Stromal cell of bone marrow (primary cell): ENCODE measurements at places on chromosomes 2 and 18.
A peak's percentile ranks its signal among the peaks of the same experiment; 100 is the strongest.

GRCh38 chr2:69742322-69742952, 503 bp downstream of the ANXA4 start:
- no peak for DNase-seq

DNA sequence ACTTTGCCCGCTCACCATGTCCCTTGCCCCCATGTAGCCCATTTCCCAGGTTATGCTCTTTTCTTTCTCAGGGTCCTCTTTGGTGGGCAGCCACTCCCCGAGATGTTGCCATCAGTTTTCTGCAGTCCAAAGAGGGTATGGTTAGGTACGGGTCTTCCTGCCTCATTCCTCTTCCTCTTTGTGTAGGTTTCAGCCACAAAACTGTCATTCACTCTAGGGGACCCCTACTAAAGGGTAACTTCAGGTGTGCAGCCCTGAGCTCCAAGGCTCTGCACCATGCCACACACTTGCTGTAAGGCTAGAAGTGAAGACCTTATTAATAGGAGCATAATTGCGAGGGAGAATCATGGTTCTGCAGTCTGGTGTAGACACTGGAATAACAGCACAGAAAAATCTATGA, 99.8 kb upstream of the ZNF397 start:
- no peak for DNase-seq

- DNase-seq, result no peak
These were observed 27.5 kb downstream of the M1AP start for GRCh38 chr2:74620671-74621070.

DNA sequence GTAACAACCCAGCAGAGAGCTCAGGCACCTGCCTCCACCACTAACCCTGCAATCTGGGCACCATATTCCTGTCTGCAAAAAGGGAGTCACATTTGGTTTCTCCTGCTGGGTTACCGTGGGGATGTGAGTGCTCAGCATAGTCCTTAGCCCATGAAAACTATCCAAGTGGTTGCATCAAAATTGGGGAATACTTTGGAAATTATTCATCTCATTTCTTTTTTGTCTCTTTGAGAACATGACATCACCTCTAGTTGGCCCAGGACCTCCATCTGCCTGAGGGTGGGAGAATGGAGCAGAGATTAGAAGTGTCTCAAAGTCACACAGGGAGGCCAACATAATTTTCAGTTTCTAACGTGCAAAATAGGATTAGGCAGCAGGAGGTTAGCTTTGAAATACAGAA, 19.3 kb upstream of the SPP2 start:
- DNase-seq, result peak; percentile 29

- no peak for DNase-seq
These were observed 29.8 kb downstream of the ARMC9 start for GRCh38 chr2:231228223-231228622.

- no peak for DNase-seq
These were observed 362.0 kb downstream of the FSIP2 start for GRCh38 chr2:186100636-186101035.

GRCh38 chr2:20599001-20599600, 51.8 kb downstream of the HS1BP3 start:
- DNase-seq, result no peak

GRCh38 chr2:196066291-196067087, 2.1 kb downstream of the DNAH7 start:
- no peak for DNase-seq

GRCh38 chr18:38305961-38306360, 740.4 kb upstream of the CELF4 start:
- DNase-seq, result no peak

GRCh38 chr2:189821953-189822748, 37.9 kb downstream of the PMS1 start:
- peak; percentile 67 for DNase-seq

GRCh38 chr18:29083545-29083944, 906.6 kb upstream of the CDH2 start:
- DNase-seq, result peak; percentile 19

GRCh38 chr2:109471658-109472057, 142.1 kb downstream of the SEPTIN10 start:
- no peak for DNase-seq

DNA sequence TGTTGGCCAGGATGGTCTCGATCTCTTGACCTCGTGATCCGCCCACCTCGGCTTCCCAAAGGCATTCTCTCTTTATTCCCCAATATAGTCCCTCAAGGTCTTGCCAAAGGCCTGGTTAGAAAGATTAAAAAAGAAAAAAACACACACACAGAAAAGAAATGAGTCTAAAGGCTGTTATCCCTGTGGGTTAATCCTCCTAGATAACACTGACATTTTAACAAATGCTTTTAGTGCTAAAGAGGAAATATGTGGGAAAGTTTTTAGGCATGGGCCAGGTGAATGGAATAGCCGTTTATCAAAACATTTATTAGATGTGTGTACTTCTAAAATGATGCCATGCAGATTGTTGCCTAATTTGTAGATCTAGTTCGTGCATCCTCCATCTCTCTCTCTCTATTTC, 261.6 kb upstream of the FN1 start:
- DNase-seq, result no peak

- no peak for DNase-seq
These were observed 621.1 kb upstream of the FANCL start for GRCh38 chr2:58862244-58862643.

DNA sequence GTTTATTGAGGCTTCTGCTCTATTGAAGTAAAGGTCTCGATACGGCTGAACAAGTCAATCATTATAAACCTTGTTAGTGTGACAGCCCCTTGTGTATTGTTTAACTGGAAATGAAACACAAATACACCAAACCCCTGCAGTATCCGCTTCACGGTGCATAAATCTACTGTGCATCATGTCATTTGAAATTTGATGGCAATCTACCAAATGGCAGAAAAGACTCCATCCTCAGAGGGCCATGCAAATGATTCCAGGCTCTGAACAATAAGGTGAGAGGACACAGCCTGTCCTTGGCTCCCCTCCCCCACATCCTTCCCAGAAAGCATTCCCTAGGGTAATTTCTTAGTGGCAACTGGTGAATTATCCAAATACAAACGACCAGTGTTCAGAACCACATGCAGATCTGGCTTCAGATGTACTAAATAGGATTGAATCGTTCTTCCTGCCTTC, 80.6 kb downstream of the ADCYAP1 start:
- no peak for DNase-seq

DNA sequence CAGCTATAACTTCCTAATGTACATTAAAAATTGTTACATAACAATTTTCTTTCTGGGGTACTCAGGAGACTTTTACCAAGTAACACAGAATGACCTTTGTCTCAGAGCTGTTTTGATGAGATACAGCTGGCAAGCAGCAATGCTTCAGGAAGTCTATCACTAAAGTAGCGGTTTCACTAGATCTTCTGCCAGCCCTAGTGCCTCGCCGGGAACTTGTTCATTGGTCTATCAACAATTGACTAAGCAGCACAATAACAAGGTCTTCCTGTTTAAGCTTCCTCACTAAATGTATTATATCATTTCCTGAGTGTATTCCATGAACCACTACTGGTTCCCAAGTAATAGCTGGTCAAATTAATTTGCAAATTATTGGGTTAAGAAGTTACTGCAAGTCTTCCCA, 69.2 kb downstream of the TRIP12 start:
- DNase-seq, result peak; percentile 27

- no peak for DNase-seq
These were observed 223.6 kb upstream of the SIX2 start for GRCh38 chr2:45232818-45233217.

- DNase-seq, result no peak
These were observed 9.1 kb downstream of the RPL31 start for GRCh38 chr2:101011152-101011551.

DNA sequence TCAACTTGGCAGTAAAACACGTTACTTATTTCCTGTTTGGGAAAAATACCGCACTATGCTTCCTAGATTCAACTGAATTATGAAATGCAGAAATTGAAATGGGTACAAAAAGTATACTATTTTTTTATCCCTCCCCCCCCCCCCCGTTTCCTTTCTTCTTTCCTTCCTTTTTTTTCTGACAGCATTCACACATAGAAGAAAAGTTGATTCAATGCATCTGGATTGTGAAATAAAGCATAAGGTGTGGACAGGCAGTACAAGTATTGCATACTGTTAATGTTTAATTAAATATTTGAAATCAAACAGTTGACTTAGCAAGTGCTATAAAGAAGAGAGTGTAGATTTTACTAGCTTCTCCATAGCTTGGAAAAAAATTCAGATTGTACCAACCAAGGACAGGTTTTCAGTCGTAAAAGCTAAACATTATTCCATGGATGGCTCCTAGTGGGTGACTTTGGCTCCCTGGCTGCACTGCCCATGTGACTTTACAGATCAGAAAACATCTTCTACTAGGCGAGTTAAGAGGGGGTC, 21.6 kb upstream of the AGFG1 start:
- DNase-seq, result no peak

DNA sequence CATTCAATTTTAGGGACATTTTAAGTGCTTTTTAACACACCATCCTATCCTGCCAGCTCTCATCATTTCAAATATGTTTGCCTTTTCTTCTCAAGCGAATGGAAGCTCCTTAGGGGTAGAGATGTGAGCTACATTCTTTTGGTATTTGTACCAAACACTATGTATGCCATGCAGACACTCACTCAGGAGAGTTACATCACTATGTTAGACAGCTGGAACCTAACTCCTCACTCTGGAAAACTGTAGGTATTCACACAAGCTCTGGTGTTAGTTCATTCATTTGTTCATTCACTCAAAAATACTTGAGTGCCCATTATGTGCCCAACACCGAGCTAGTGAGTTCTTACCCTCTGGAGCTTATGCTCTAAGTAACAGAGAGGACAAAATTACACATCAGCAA, 26.4 kb upstream of the RNU4ATAC start:
- no peak for DNase-seq

GRCh38 chr18:24669015-24669414, 208.6 kb downstream of the HRH4 start:
- DNase-seq, result no peak

- no peak for DNase-seq
These were observed 11.2 kb upstream of the EFR3B start for GRCh38 chr2:25030702-25031101.

GRCh38 chr18:48808476-48808875, 142.3 kb downstream of the SMAD7 start:
- DNase-seq, result no peak

DNA sequence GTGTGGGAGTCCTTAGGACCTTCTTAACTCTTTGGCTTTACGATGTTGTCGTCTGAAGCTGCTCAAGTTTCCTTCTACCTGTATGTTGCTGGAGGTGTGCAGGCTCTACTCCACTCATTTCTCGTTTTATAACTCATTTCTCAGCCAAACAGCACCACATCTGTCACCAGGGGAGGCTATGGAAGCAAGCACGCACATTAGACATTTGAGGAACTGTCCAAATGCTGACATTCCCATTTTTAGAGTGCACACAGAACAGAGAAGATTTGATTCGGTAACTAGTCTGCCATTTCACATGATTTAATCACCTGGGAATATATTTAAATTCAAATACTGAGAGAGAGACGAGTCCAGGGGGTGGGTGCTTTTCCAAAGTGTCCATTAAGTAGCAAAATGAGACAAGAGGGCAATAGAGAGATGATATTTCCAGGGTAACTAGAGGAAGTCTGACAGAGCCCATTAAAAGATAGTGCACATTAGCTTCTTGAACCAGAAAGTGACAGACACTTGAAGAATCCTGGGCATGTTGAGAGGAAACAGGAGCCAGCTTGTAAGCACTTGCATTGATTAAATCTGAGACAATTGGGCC, 793.3 kb downstream of the TDRD15 start:
- no peak for DNase-seq

DNA sequence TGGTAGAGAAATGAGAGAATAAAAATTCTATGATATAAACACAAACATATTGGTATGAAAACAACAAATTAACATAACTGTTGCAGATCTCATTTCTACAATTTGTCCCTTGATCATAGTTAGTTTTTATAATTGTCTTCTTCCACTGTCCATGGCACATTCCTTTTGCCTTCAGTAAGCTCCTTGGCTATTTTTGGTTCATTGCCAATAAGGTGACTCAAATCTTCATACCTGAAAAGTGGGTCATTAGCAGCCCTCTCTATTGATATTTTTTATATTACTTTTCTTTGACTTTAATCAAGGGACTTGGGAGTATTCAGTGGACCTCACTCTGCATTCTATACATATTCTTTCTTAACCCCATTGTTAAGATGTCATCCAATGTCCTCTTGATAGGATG, 552.9 kb downstream of the TDRD15 start:
- DNase-seq, result no peak

- DNase-seq, result no peak
These were observed 94.5 kb upstream of the LMAN1 start for GRCh38 chr18:59453468-59453961.

- no peak for DNase-seq
These were observed 424.0 kb downstream of the ARHGAP15 start for GRCh38 chr2:143553261-143553660.

DNA sequence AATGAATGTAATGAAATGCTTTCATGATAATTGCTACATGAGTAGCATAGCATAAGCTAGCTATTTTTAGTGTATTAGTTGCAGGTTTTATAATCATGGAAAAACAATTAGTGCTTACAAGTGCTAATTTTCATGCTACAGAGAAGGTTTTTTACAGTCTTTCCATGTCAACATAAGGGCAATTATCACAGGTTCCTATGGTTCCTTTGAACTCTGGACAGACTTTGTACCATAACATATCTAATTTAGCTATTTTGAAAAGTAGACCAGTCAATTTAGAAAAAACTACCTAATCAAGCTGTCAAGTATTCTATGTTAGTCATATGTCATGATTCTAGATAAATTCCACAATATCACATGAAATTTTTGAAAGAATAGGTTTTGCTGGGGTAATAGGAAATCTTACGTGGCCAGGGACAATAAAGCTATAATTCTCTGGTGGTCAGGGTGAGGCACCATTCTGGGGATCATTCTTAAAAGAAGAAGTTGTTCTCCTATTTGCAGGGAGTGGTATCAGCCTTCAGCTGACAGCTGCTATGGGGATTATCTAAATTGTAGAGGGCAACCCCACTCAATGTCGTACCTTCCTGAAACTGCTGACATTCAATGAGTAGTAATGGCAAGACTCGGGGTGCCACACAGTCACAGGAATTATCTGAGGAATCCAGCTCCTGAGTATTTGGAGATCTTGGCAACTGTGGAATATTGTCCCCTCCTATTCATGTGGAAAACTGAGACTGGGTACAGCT, 724.0 kb upstream of the LINC00305 start:
- DNase-seq, result no peak

GRCh38 chr18:9712130-9712577, 4.1 kb downstream of the RAB31 start:
- DNase-seq, result no peak
